ENCODE measurements at places on chromosomes 2 and 18.
A peak's percentile ranks its signal among the peaks of the same experiment; 100 is the strongest.

DNA sequence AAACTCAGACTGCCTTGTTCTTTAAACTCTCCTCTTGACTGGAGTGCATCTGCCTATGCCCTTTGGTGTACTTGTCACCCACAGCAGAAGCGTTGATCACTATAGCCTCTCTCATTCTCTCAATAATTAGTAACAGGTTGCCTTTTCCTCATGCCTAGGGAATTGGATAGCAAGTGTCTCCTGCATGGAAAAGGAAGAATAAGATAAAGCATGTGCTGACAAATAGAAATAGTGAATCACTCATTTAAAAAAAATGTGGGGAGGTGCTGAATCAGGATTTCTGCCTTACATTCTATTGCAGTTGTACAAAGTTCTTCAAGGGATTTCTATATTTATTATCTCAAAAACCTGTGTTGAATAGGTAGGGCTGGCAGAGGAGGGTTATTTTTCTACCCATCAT lies 323.0 kb downstream of the TXNL1 start:
- no peak for DNase-seq

DNA sequence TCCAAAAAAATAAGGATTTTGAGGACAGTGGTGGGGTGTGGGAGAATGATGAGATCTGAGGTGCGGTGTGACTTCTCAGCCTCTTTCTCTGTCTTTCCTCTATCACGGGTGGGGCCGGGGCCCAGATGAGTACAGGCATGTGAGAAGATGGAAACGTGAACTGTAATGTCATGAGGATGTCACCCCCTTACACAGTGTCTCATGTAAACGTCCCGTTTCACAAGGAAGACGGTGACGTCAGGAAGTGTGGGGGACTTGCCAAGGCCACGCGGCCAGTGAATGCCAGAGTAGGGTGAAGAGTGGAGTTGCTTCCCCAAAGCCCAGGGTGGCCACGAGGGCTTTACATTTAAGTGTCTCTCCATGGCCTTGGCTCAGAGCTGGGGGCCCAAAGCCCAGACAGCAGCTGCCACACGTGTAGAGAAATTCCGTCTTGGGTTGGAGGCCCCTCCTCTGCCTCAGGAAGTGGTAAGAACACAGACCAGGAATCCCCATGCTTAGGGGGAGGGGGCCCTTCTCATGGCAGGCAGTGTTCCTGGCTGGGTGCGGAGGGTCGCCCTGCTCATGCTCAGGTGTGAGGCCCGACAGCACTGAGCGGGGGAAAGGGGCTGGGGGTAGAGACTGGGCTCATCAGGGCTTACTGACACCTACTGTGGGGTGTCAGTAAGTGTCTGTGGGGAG lies 80.9 kb upstream of the SMAD7 start:
- no peak for DNase-seq

DNA sequence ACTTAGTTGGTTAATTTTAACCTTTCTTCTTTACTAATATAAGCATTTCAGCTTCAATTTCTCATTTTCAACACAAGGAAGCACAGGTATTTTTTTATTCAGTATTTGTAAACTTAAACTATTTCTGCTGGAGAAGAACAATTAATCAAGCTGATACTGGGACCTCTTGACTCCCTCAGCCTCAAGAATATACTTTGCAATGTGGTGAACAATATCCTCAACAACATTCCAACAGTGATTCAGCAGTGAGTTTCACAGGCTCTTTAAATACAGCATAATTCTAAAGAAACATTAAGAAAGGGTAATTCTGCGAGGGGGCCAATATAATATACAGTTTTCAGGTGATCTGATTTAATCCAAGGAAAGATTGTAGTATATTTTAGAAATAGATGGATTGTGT lies 10.0 kb downstream of the RAPGEF4 start:
- DNase-seq, result no peak

DNA sequence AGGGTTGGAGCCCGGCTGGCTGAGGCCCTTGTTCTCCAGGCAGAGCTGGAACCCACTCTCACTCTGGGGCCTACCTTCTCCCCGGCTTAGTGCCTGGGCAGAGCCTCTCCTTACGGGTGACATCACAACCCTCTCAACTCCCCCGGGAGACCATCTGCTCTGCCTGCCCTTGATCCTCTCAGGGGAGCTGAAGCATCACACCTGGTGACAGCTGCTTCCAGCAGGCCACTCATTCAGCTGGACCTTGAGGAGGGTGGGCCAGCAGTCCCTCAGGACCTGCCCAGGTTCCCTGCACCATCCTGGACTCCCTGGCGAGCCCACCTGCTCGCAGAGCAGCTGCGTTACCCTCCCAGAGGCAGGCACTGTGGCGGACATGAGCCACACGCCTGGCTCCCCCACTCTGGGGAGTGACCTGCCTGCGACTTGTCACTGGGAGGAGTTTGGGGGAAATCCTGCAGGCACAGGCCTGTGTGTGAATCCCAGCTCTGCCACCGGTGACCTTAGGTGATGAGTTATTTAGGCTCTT lies 13.1 kb downstream of the HS6ST1 start:
- DNase-seq, result no peak

DNA sequence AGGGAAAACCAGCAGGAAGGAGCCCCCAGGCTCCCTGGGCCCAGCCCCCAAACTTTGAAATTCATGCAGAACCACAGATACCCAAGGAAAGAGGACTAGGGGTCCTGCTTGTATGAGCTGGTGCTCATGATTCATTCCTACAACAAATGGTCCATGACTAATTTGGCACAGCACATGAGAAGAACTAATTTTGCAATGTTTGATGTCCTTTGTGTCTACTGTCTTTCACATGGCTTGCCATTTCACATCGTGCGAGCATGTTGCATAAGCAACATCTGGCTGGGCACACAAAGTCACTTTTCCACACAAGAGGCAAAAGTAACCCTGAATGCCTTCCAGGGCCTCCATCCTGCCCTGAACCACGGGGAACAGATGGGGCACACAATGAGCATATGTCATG lies 149.6 kb upstream of the APCDD1 start:
- DNase-seq, result no peak

DNA sequence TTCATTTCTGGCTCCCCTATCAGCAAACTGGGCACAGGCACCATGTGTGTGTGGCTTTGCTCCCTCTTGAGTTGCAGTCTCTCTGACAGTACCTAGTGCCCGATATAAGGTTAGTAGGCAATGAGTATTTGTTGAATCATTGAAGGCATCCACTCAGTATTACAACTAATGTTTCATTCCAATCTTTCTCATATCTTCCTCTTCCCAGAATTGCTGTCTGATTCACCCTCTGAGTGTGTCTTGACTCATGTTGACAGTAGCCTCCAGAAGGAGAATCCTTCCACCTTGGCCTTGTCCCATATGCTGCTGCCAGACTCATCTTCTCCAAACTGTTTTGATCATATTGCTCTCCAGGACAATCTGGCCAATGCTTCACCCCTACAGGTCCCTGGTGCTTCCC lies 202.5 kb downstream of the LRRTM1 start:
- DNase-seq, result no peak

DNA sequence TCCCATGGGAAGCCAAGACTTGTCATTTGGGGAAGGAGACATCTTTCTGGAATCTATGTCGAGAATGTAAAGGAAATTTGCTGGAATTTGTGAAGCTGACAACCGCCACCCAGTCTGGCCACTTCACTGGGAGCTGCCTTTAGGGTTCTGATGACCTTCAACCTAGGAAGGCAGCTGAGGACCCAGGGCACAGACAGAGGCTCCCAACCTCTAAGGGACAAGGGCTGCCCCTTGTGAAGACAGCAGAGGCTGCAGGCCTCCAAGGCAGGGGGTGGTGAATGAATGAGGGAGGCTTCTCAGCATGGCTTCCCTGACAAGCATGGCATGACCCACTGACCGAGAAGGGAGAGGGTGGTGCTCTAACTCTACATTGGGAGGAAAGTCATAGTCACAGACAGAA lies 128.9 kb upstream of the ASB18 start:
- no peak for DNase-seq

GRCh38 chr18:43539862-43540261 lies 262.6 kb upstream of the SYT4 start:
- DNase-seq, result no peak

DNA sequence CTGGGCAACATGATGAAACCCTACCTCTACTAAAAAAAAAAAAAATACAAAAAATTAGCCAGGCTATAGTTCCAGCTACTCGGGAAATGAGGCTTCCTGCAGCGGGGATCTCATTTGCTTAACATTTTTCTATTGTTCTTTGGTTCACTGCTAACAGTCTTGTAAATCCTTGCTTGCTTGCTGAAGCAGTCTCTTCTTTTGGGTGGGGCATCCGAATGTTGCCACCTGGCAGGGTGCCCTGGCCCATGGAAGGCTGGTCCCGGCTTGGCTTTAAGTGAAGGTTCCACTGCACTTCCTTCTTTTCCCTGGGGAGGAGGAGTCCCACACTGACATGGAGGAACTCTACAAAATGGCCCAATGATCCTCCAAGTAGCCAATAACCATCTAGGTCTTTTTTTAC lies 6.0 kb upstream of the ANKRD29 start:
- DNase-seq, result no peak

GRCh38 chr2:136134126-136134525 lies 16.2 kb upstream of the CXCR4 start:
- DNase-seq, result no peak

- DNase-seq, result no peak
Observed at GRCh38 chr2:50614056-50614455, 417.9 kb downstream of the NRXN1 start.

DNA sequence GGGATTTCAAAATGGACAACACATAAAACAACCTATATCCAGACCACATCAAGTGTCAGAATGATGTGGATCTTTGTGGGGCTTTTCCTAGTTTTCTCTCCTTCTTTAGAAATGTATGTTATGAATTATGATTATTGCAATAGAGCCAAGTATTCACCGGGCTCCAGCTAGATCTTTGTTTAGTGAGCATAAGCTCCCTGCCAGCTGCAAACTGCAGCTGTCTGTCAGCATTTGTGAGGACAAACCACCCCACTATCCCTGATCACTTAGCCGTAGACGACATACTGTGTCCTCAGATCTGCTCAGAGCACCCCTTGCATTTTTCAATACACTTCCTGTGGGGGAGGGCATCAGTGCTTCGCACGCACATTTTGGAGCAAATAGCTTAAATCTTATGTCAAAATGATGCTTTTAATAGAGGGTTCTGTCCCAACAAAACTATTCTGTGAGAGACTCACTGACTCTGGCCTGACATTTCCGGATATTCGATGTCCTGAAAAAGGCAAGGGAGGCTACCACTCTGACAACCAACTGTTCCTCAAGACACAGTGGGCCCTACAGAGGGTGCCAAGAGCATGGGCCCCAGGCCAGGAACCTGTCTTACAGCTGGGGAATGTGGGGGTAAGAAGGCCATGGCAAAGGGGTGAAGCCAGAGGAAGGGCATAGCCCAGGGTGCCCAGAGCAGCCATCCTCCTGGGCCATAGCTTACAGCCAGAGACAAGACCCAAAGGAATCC lies 346.0 kb downstream of the ARHGAP15 start:
- DNase-seq, result no peak

- DNase-seq, result no peak
Observed at GRCh38 chr2:25757906-25758305, 84.5 kb upstream of the DTNB start.

GRCh38 chr18:37577051-37577611 lies 11.5 kb upstream of the CELF4 start:
- no peak for DNase-seq

GRCh38 chr2:45651415-45652089 lies at the start of gene PRKCE:
TSS of gene PRKCE (plus strand) at chr2:45651675.
- peak; percentile 45 for DNase-seq

DNA sequence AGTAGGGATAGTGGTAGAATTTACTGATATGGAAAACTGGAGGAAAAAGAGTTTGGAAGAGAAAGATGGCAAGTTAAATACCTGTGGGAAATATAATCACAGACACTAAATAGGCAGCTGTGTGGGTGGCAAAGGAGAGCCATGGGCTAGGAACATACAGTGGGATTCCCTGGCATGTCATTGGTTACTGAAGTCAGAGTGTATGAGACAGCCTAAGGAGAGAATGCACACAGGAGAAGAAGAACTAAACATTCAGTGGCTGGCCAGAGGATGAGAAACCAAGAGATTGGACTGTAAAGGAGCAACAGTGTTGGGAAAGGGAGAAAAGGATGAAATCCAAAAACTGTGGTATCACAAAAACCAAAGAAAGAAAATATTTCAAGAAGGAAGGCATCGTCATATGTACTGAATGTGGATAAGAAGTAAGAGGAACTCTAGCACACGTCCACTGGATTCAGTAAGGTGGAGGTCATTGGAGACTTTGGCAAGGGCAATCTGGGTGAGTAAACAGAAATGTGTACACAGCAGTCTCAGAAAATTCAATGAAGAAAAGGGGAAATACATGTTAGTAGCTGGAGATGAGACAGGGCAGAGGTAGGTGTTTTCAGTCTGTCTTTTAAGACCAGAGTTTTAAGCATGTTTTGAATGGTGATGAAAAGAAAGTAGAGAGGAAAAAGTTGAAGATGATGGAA lies 83.3 kb downstream of the SPIRE1 start:
- no peak for DNase-seq

GRCh38 chr2:208529796-208530195 lies 123.2 kb downstream of the PTH2R start:
- no peak for DNase-seq

- peak; percentile 77 for DNase-seq
Observed at GRCh38 chr2:13542642-13543041, 825.9 kb downstream of the TRIB2 start.

DNA sequence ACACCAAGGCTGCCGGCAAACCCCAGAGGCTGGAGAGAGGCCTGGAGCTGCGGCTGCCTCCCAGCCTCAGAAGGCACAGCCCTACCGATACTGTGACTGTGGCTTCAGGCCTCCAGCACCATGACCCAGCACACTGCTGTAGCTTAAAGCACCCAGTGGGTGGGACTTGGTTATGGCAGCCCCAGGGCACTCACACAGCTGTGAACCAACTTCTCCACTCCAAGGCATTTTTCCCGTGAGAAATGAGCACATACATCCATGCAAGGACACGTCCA lies 199.5 kb downstream of the NDUFA10 start:
- DNase-seq, result no peak

- DNase-seq, result no peak
Observed at GRCh38 chr2:19138264-19138825, 220.1 kb downstream of the OSR1 start.

DNA sequence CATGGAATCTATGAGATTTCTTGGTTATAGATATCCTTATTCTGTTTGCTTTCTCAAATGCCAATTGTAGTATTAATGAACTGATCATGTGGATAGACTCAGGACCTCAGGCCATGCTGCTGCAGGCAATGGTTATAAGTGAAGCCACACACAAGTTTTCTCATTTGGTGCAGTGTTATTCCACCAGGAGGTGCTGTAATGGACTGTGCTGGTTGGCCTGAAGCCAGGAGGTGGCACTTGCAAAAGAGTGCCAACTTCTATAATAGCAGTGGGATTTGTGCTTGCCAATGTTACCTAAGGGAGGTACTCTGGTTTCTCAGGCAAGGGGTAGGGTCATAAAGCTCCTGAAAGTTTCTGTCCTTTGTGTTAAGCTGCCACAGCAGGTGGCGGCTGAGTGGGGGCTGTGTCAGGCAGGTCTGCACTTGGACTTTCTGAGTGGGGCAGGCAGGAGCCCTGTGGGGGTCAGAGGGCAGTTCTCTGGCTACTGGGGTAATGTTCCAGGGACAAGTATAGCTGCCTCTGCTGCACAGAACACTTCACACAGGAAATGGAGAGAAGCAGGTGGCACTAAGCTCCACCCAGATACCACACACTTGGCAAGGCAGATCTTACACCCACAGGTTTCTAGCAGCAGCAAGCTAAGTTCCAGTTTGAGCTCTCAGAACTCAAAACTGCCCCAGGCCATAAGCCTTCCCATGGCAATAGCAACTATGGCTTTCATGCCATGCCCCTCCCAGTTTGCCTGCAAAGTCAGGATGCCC lies 352.6 kb upstream of the CWC22 start:
- peak; percentile 97 for DNase-seq

All from MM.1S (cell line).